SK-N-SH treated with all-trans-retinoic acid at 6 μM for 48 hours (cell line): ENCODE measurements at places on chromosomes 2 and 18.

GRCh38 chr2:197369933-197370320, 59.3 kb upstream of the ANKRD44 start:
- ATAC-seq: peak; percentile 42

- ATAC-seq: no peak
Measured at GRCh38 chr18:22856870-22857269, 76.3 kb upstream of the RBBP8 start.

GRCh38 chr2:36650031-36650829, 46.3 kb upstream of the VIT start:
- ATAC-seq: peak; percentile 95

DNA sequence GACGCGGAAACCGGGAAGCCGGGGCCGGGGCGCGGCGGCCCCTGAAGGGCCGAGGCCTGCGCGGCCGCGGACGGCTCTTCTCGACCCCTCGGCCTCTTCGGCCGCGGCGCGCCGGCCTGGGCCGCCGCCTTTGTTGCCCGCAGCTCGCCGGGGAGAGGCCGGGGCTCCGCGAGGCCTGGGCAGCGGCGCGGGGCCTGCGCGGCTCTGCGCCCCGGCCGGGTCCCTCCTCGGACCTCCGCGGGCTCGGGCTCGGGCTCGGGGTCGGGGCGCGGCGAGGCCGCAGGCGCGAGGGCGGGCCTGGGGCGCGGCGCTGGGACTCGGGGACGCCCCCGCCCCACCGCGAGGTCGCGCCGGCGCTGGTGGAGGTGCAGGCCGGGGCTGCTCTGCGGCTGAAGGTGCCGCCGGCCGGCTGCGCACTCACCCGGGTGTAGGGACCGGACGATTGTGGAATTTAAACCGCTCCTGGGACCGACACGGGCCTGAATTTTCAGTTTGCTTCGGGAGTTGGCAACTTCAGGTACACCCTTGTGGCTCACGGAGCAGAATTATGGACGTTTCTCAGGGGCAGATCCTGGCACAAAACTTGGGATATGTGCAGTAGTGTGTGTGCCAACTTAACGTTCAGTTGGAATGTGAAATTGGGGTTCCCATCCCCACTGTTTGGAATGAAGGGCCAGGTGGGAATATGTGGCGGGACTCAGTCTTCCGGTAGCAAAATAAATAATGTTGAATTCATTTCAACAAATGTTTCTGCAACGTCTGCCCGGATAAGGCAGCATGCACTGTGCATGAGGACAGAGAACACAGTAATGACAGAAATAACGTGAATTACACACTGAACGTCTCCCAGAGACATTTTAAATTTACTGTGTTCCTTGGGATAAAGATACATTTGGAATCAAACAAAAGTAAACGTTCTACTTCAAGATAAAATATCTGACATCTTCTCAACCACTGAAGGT, 787 bp downstream of the SOCS6 start:
- ATAC-seq: peak; percentile 20

DNA sequence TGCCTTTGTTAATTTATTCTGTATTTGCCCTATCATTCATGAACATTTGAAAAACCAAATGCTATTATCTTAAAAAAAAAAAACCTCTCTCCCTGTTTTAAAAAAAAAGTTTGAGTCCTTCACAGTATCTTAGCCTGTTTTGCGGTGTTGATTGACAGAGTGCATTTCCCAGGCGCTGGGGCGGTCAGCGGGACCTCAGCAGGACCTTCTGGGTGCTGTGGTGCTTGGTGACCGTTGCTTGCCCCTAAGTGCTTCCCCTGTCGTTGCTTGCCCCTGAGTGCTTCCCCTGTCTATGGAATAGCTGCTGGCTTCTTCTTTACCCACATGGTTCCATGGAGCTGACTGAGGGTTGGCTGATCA, 12.1 kb downstream of the ATP6V1C2 start:
- ATAC-seq: no peak; the same call in 1 of the 3 replicates

- no peak for ATAC-seq
Measured at GRCh38 chr2:151478011-151478410, 68.3 kb downstream of the RIF1 start.

DNA sequence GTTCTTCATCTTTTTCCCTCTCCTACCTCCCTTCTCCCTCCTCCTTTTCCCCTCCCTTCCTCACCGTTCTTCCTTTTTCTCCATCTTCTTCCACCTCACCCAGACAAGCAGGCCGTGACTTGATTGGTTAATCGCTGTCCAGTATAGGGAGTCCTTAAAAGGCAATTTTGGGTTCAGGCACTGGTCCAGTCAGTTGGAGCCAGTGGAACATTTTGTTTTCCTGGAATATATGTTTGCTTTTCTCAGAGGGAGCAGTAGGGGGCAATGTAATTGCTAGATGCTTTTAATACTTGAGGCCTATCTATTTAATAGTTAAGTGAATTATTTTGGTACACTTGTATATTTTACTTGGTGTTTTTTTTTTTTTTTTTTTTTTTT, 15.0 kb downstream of the ELAC1 start:
- ATAC-seq: peak; percentile 29; the same call in 2 of the 3 replicates

- ATAC-seq: peak; percentile 29
Measured at GRCh38 chr2:208266553-208266893, 468 bp downstream of the PIKFYVE start.

GRCh38 chr2:218858671-218859555, 692 bp upstream of the WNT6 start:
- no peak for ATAC-seq

DNA sequence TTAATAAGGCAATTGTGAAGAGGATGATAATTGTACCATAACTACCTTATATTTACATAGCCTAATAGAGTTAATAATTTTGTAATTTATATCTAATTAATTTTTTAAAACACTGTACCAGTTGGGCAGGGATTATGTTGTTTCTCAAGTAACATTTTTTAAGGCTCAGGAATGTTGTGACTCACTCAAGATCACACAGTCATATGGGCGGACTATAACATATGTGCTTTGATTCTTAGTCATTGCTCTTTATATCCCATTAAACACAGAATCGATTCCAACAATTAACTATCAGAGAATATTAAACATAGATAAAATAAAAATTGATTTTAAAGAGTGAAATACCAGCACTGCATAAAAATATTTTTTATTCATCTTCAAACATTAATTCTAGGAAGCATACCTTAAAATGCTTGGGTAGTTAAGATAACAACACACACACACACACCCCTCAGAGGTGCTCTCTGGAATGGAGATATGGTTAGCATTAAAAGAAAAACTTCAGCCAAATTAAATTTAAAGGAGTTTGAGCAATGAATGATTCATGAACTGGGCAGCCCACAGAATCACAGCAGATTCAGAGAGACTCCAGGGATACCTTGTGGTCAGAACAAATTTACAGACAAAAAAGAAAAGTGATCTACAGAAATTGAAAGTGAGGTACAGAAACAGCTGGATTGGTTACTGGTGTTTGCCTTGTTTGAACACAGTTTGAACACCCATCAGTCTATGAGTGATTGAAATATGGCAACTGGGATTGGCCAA, 869.4 kb upstream of the ID2 start:
- peak; percentile 82 for ATAC-seq

GRCh38 chr2:130743278-130743677, 12.1 kb upstream of the AMER3 start:
- no peak for ATAC-seq

DNA sequence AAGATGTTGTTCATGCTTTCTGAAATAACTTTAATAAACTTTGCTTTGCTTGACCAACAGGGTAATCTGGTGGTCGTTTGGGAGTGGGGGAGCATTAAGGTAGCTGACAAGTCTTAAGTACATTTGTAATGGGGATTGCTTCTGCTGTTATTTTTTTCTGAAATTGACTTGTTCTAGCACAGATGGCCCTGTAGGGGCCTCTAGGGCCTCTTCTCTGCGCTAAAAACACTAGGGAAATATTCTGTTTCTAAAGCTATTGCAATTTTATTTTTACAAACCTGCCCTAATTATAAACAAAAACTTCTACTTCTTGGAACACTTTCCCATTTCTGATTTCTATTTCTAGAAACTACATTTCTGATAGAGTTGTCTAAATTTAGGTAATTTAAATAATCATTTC, 191.3 kb upstream of the KCNJ3 start:
- no peak for ATAC-seq

DNA sequence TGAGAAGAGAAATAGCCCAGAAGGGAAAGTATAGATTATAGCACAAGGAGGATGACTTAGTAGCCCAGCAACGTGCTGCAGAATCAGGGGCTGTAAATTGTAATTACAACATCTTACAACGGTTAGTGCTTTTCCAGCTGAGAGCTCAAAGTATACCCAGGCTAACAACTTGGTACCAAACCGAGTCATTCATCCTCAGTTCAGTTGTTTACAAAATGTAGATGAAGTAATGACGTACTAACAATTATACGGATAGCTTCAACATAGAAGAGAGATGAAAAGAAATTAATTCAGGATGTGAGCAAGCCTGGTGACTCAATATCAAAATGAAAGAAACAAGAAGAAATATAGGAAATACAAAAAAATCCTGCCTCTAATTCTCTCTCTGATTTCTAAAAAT, 99.2 kb downstream of the DYNAP start:
- ATAC-seq: no peak

GRCh38 chr2:7692657-7693161, 775.5 kb downstream of the RNF144A start:
- ATAC-seq: peak; percentile 47; the same call in 2 of the 3 replicates

DNA sequence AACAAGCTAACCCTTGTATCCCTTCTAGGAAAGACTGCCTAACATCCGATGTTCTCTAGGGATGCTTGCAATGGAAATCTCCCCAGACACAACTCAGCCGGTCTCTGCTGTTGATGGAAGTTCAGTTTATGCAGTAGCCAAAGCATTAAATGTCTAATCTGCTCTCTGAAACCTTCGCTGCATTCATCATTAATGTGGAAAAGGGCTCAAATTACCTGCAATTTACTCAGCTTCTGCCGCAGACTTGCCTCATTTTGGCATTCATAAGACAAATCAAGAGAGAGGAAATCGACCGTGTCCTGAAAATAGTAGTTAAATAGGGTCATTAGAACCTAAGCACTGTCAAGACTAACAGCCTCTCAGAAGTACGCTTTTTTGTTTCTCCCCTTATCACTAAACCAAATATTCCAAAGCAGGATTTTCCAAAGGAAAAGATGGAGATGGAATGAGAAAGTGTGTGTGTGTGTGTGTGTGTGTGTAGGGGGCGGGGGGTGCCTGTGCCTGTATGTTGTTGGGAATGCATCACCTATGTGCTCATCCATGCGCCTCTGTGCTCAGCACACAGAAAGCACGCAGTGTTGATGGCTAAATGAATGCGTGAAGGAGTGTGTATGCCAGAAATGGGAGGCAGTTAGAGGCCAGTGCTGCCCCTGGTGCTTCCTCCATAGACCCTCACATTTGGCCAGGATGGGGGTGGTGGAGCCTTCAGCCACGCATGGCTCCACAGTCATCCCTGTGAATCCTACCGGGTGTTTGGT, 7.4 kb downstream of the LCT start:
- ATAC-seq: no peak

GRCh38 chr18:31099450-31100230, 2.6 kb downstream of the DSC2 start:
- no peak for ATAC-seq

DNA sequence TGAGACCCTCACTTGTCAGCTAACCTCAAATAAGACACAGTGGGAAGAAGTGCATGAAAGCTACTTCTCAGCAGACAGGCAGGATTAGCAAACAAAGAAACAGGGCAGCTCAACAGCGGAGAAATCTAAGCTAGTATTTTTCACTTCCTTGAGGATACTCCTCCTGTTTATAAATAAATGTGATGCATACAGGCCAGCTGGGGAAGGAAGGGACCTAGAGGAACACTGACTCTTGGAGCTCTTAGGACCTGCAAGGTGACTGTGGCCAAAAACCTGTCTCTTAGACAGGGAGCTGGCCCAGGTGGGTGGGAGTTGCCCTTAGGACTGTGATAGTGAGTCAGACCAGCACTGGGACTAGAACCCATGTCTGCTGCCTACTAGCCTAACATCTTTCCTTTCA, 4.8 kb downstream of the REEP1 start:
- ATAC-seq: no peak

DNA sequence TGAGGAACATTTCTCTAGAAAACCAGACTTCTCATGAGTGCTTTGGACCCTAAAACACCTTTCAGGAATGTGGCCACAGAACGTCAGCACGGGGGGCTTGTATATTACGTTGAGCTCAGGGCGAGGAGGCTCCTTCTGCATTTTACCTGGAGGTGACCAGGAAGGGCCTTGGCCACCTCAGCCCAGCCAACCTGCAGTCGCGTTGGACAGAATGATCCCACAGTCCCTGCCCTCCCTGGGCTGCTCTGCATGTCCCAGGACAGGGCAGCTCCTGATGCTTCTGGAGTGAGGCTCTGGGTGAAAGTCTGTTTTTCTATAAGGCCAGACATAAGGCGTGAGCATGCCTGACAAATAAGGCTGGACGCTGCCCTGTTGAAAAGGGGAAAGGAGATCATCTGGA, 121.9 kb downstream of the NDUFA10 start:
- ATAC-seq: no peak

DNA sequence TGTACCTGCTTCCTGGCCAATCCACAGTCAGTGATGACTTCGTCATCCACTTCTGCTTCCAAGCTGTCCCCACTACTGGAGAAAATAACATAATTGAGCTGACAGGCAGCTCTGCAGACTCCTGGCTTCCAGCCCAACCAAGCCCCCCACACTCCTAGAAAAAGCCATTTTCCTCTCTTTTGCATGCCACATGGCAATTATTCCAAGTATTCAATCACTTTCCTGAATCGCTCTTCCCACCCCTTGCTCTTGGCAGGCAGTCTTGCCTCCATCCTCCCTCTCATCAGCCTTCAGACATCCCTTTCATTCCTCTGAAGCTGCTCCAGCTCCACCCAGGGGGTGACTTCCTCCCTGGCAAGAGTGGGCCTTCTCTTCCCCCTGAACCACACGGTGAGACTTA, 14.3 kb upstream of the ST8SIA5 start:
- ATAC-seq: no peak; the same call in 2 of the 3 replicates

DNA sequence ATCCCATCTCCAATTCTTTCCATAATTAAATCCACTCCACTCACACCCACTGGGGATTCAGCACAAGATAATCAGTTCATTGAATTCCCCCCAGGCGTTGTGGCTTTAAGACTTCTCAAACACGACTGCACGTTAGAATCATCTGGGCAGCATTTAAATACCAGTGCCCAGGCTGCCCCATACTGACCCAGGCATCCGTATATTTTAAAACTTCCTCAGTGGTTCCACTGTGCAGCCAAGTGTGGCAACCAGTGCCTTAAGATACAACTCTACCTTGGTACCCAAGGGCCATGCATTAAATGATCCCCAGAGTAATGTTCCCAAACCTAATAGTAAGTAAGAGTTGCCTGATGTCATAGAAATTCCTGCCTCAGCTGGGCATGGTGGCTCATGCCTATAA, 54.3 kb upstream of the BZW1 start:
- peak; percentile 38 for ATAC-seq

GRCh38 chr18:71919211-71919610, 624.9 kb downstream of the CBLN2 start:
- ATAC-seq: no peak

GRCh38 chr18:72086421-72086820, 457.7 kb downstream of the CBLN2 start:
- ATAC-seq: peak; percentile 45; the same call in 2 of the 3 replicates
